Central memory CD4-positive, alpha-beta T cell (primary cell): ENCODE measurements at places on chromosomes 3 and 15.

DNA sequence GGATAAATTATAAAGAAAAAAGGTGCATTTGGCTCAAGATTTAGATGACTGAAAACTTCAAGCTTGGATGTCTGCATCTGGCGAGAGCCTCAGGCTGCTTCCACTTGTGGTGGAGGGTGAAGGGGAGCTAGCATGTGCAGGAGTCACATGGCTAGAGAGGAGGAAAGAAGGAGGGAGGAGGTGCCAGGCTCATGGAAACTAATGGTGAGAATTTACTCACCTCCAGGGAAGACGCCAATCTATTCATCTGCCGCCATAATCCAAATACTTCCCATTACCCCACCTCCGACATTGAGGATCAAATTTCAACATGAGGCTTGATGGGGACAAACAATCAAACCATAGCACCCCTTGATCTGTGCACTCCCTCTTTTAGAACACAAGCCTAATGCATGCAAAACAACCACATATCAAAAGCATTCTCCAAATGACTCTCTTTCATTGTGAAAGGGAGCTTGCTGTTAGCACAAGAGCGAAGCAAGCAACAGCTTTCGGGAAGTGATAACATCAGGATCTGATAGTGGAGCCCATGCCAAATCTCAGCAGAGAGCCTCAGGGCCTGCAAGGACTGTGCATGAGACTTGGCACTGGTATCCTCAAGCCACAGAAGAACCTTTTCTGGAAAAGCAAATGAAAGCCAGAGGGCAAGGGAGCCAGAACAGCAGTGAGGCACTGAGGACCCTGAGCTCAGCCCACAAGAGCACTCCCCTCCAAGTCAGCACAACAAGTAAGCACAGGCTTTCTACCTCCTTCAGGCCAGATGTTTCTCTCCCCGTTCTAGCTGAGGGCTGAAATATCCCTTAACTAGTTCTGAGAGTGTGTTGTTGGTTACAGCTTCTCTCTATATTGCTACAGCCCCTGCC lies 50.2 kb upstream of the THBS1 start:
- DNase-seq = no peak

DNA sequence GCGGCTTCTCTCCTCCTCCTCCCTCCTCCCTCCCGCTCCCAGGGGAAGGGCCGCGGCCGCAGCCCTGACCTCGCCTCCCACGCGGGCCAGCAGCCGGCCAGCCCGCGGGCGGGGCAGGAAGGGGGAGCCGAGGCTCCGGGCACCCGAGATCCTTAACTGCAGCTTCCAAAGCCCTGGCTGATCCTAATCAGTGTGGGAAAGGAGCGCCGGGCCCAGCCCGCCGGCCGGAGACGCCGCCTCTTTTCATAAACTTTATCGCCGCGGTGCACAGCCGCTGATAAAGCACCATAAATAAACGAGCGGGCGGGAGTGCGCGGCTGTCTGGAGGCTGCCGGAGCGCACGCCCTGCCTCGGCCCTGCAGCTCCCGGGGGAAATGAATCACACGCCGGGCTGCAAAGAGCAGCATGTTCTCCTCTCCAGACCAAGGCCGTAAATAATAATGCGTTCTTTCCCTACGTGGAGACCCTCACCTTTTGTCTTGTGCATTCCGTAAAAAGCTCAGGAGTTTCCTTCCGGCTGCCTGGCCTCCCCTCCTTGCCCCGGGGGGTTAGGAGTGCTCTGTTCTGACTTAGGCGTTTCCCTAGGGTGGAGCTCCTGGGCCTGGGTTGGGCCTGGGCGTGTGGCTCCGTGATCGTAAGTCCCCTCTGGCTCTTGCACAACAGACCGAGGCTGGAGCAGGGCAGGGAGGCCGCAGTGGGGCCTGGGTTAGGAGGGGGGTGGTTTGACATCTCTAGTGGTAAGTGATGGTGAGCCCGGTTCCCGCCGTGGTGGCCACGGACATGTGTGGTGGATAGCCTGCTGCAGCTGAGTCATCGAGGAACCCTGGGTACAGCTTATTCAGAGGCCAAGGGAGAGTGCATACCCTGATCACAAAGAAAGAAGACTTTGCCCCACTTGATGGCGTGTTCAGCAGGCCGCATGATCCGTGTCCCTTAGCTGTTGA lies 132.6 kb upstream of the HES1 start:
- DNase-seq = no peak

DNA sequence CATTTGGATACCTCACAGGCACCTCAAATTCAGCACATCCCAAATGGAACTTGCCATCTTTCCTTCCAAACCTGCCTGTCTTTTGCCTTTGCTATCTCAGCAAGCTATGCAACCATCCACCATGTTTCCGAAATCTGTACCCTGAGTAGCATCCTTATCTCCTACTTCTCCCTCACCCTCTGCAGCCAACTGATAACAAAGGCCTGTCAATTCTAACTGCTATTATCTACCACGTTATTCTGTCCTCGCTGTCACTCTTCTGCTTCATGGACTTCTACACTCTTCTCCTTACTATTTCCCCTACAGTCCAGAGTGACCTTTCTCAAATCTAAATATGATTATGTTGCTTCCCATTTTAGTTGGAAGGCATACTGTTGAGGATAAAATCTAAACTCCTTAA lies 25.5 kb upstream of the TAFA4 start:
- DNase-seq = no peak

- peak; percentile 76 for DNase-seq
These were observed 26.6 kb upstream of the RASA2 start for GRCh38 chr3:141460097-141460704.
